SK-MEL-5 (cell line): ENCODE measurements at places on chromosomes 4 and X.
A peak's percentile ranks its signal among the peaks of the same experiment; 100 is the strongest.

GRCh38 chr4:61517144-61517543, 317.0 kb downstream of the ADGRL3 start:
- DNase-seq: peak; percentile 12

GRCh38 chr4:109560687-109561461, 828 bp downstream of the MCUB start:
- DNase-seq: no peak

- no peak for DNase-seq
Measured at GRCh38 chr4:102696758-102697157, 64.0 kb downstream of the MANBA start.

GRCh38 chr4:42489095-42489494, 91.8 kb downstream of the SHISA3 start:
- no peak for DNase-seq
